ENCODE measurements at places on chromosomes 11 and 22. TPM values are rescaled to one million over a fixed set of nuclear protein-coding genes. Genes with fewer than 3 reads are reported as not detected.

GRCh38 chr11:8060146-8060719 lies 20.8 kb upstream of the TUB start:
- no peaks in the 10 kb centered on the region for H3K4me1 ChIP-seq
- H3K27ac ChIP-seq, result no peak overlapping the region
- no peaks in the 10 kb centered on the region for H3K27me3 ChIP-seq
- H3K36me3 ChIP-seq, result no peaks in the 10 kb centered on the region
- H3K4me3 ChIP-seq, result no peak overlapping the region

- peaks cover 10% of the 10 kb centered on the region for H3K4me1 ChIP-seq
- H3K4me3 ChIP-seq, result no peak overlapping the region
- H3K36me3 ChIP-seq, result peaks cover 6% of the 10 kb centered on the region
- H3K27me3 ChIP-seq, result no peaks in the 10 kb centered on the region
Observed at GRCh38 chr11:76798202-76798581, 15.0 kb downstream of the TSKU start.

DNA sequence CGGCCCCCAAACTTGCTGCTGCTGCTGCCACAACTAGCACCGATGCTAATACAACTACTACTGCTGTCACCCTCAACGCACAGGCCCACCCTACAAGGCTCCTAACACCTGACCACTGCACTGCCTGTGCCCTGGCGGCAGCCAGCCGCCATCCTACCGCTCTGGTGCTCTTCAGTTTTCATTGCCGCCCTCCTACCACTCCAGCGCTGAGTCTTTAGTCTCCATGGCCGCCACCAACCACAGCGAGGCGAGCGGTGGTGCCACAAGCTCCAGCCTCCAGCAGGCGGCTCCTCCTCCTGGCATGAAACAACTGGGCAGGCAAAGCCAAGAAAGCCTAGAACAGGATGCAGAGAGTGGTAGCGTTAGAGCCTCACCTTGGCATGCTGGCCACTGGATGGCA lies 5.0 kb upstream of the RFPL3 start:
- H3K4me3 ChIP-seq, result no peak overlapping the region
- no peaks in the 10 kb centered on the region for H3K36me3 ChIP-seq
- DNase-seq, result no peak
- H3K4me1 ChIP-seq, result no peaks in the 10 kb centered on the region
- H3K27me3 ChIP-seq, result no peaks in the 10 kb centered on the region
- H3K27ac ChIP-seq, result no peak overlapping the region

DNA sequence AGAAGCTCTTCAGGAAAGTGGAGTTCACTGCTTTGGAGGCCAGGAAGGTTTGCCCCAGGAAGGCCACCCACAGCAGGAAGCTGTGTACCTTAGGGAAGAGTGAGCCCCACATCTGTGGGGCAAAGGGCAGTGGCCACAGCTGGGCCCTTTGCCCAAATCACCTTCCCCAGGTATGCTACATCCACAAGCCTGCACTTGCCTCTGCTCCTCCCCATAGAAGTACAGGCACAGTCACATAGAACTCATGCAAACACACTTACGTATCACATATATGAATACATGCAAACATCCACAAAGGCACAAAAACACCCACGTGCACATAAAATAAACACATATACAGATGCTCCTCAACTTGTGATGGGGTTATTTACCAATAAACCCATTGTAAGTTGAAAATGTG lies 2.1 kb downstream of the TRIM29 start:
- H3K4me3 ChIP-seq, result no peak overlapping the region
- no peak overlapping the region for H3K27ac ChIP-seq
- H3K4me1 ChIP-seq, result peaks cover 3% of the 10 kb centered on the region
- no peaks in the 10 kb centered on the region for H3K36me3 ChIP-seq
- H3K27me3 ChIP-seq, result no peaks in the 10 kb centered on the region

- H3K27ac ChIP-seq, result no peak overlapping the region
- no peak overlapping the region for H3K4me3 ChIP-seq
- no peaks in the 10 kb centered on the region for H3K36me3 ChIP-seq
- peak; percentile 56 for DNase-seq
Observed at GRCh38 chr11:132312161-132312560, 941.7 kb downstream of the NTM start.

DNA sequence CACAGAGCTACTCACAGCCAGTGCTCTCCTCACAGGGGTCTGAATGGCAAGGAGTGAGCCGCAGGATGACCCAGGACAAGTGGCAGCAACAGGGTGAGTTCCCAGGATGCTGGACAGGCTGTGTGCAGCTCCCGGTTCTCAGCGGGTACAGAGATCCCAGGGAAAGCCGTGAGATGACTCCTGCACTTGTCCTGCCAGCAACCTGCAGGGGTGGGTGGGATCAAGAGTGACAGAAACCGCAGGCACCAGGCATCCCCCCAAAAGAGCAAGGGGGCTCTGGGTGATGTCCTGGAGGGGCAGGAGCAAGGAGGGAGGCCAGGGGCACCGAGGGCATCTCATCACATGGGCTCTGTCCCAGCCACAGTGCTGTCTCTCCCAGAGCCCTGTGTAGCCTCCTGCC lies 15.9 kb upstream of the PRODH start:
- no peaks in the 10 kb centered on the region for H3K4me1 ChIP-seq
- no peaks in the 10 kb centered on the region for H3K36me3 ChIP-seq
- no peak for DNase-seq
- H3K27ac ChIP-seq, result no peak overlapping the region
- no peaks in the 10 kb centered on the region for H3K27me3 ChIP-seq

- H3K4me3 ChIP-seq, result no peak overlapping the region
- H3K27ac ChIP-seq, result no peak overlapping the region
- H3K27me3 ChIP-seq, result no peaks in the 10 kb centered on the region
- peak; percentile 57 for DNase-seq
Observed at GRCh38 chr11:15258433-15259165, 143.9 kb downstream of the INSC start.

DNA sequence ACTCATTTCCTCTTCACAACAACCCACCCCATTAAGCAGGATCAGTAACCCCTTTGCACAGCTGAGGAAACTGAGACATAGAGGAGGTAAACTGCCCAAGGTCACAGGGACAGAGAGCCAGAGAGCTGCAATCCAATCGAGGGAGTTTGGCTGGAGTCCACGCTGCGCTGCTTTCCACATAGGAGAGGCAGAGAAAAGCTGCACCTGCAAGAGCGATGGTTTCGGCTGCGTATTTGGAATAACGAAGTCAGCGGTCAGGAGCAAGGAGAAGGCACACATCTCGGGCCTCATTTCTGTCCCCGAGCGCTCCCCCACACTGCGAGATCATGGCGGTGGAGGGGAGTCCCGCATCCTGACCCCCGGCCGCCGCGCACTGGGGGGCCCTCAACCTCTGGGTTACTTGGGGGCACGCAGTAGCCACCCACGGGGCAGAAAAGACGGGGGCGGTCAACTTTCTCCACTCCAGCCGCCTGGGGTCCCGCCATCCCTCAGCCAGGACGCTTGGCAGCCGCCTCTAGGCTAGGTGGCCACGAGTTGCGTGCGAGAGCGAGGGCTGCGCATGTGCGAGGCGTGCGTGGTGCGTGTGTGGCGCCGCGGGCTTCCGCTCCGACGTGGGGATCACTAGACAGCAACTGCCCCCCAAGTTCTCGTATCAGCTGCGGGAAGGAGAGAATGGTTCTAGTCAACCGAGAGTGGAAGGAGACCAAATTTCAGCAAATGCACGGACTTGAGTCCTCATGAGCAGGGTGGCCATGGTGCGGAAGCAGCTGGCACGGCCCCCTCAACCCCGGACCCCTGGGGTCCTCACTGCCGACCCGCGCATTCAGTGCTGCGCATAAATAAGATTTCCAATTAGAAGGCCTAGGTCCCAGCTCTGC lies 42.3 kb upstream of the CLDN5 start:
- no peaks in the 10 kb centered on the region for H3K36me3 ChIP-seq
- H3K27ac ChIP-seq, result no peak overlapping the region
- no peaks in the 10 kb centered on the region for H3K27me3 ChIP-seq
- H3K4me3 ChIP-seq, result no peak overlapping the region
- DNase-seq, result no peak
- no peaks in the 10 kb centered on the region for H3K4me1 ChIP-seq

- no peak overlapping the region for H3K4me3 ChIP-seq
- no peaks in the 10 kb centered on the region for H3K4me1 ChIP-seq
- DNase-seq, result no peak
Observed at GRCh38 chr11:99327066-99327465, 306.3 kb downstream of the CNTN5 start.

- peak; percentile 6 for DNase-seq
- no peaks in the 10 kb centered on the region for H3K36me3 ChIP-seq
- H3K27ac ChIP-seq, result no peak overlapping the region
- H3K4me3 ChIP-seq, result no peak overlapping the region
Observed at GRCh38 chr11:5550440-5551095, 2.2 kb upstream of the OR52H1 start.

DNA sequence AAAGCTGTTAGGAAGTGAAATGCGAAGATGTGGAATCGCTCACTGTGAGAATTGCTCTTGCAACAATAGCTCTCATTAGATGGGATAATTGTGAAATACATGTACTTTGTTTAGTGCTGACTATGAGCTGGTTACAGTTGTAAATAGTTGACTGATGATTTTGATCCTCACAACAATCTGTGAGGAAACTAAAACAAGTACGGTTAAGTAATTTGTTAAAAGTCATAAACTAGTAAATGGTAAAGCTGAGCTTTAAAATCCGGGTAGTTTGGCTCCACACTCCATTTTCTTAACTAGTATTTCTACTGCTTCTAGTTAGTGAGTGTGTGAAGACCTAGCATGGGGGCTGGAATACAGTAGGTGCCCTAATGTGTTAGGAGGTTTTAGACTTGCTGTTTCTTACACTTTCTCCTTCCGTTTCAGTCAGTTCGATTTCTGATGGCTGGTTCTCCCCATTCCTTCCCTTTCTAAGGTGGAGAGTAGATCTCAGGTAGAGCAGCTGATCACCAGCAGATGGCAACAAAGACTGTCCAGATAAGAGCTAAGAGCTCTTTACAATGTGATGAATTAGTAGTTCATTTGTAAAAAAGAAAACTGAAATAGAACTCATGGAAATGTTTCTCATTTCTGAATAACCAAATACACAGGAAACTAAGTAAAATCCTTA lies 16.3 kb upstream of the CYP2R1 start:
- H3K4me3 ChIP-seq, result no peak overlapping the region
- H3K4me1 ChIP-seq, result no peaks in the 10 kb centered on the region
- no peak overlapping the region for H3K27ac ChIP-seq
- DNase-seq, result peak; percentile 44

DNA sequence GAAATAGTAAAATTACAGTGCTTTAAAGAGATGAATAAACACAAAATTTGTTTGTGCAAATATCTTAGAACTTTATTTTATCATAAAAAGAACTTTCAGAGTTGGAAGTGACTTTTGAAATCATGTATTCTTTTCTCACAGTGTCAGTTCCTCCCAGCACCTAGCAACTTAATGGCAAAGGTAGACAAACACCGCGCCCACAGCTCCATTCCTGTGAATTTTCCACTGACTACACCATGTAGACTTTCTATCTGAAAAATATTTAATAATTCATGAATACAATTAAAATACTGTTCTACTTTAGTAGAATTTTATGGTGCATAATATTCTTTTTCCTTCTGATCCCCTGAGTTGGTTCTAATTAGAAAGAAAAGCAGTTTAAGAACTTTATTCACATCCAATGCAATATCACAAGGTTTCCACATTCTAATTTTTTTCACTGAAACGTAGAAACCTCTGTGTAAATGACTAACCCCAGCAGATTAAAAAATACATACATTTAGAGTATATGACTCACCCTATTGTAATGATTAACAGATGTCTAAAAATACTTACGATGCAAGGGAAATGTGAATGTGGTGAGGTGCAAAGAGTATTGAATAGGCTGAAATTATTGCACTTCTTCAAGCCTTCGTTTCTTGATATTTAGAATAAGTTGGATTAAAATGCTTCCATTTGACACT lies 218.2 kb upstream of the CCDC179 start:
- H3K27me3 ChIP-seq, result no peaks in the 10 kb centered on the region
- H3K27ac ChIP-seq, result no peak overlapping the region
- peak; percentile 8 for DNase-seq
- H3K4me1 ChIP-seq, result no peaks in the 10 kb centered on the region
- H3K4me3 ChIP-seq, result no peak overlapping the region

DNA sequence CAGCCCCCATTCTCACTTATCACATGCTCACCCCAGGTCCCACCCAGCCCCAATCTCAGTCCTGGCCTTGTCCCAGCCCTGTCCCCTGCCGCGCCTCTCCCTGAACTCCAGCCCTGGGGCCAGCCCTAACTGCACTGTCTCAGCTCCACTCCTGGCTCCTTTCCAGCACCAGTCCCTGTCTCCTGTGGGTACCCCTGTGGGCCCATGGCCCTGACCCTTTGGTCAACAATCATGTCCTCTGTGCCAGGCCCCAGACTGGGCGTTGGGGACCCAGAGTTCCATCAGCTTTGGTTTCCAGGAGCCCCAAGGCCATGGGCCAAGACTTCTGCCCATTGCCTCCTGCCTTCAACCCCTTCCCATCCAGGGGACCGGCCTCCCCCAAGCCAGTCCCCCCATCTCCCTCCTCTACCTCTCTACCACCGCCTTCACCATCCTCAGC lies 757 bp downstream of the SPI1 start:
- no peaks in the 10 kb centered on the region for H3K27me3 ChIP-seq
- no peaks in the 10 kb centered on the region for H3K36me3 ChIP-seq
- peak overlapping the region; percentile 35 for H3K27ac ChIP-seq
- no peak overlapping the region for H3K4me3 ChIP-seq
- no peak for DNase-seq

DNA sequence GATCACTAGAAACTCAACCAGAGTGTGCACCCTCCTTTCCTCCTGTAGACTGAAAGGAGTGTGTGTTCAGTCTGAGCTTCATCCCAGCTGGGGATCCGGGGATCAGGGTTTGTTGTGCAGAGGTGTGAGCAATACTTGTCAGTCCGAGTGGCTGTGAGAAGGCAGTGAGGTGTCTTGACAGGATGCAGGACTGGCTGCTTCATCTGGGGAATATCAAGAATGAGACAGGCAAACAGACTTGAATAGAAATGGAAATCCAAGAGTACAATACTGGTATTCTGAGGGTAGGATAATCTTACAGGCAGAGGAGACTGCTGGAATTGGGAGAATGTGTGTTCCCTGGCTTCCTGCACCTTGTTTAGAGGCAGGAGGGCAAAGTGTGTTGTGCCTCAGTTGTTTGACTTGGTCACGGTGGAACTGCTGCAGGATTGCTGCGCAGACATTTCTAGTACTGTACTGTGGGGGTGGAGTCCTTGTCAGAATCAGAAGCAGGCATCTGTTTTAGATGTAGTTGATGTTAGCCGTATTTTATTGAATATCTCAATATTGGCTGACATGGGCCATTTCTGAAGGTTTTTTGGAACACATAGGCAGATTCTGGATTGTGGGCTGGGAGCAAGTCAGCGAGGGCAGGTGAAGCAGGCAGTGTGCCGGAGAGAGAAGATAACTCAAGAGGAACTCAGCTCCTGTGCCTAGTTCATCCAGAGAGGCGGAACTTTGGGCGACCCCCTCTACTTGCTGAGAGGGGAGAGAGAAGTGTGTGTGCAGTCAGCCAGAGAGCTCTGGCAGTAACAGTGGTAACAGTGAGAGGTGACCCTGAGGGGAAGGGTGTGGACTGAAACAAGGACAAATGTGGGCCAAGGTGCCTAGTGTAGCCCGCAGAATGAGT lies 27.1 kb upstream of the GRK2 start:
- H3K4me1 ChIP-seq, result peaks cover 30% of the 10 kb centered on the region
- peak overlapping the region; percentile 11 for H3K4me3 ChIP-seq

GRCh38 chr11:26297189-26297975 lies 34.5 kb upstream of the ANO3 start:
- no peak overlapping the region for H3K27ac ChIP-seq
- H3K36me3 ChIP-seq, result no peaks in the 10 kb centered on the region
- no peaks in the 10 kb centered on the region for H3K27me3 ChIP-seq
- H3K4me3 ChIP-seq, result no peak overlapping the region

The HIPK3 gene
- 179 TPM for total RNA-seq

The BTBD18 gene
- not detected for total RNA-seq

The KREMEN1 gene
- 19.0 TPM for total RNA-seq

The PRG3 gene
- not detected for total RNA-seq

The TPBGL gene
- total RNA-seq, result 0.21 TPM

The OR8G1 gene
- total RNA-seq, result not detected

The KCNJ11 gene
- 17.0 TPM for total RNA-seq

The MPZL3 gene
- 0.12 TPM for total RNA-seq
